Activated T-cell treated with anti-CD3 and anti-CD28 coated beads, Interleukin-2, amount 50 U/mL, for 72 hours (primary cell): ENCODE measurements at places on chromosomes 13 and 19. TPM values are rescaled to one million over a fixed set of nuclear protein-coding genes. Genes with fewer than 3 reads are reported as not detected.

Gene ZNF723
- total RNA-seq, result not detected

Gene TGFBR3L
- total RNA-seq, result 9.7 TPM

Gene CNFN
- 2.1 TPM for total RNA-seq

Gene POU2F2
- 56.0 TPM for total RNA-seq

Gene NFIX
- 2.2 TPM for total RNA-seq

Gene TMEM255B
- total RNA-seq, result 1.2 TPM

Gene PODNL1
- total RNA-seq, result not detected

Gene WTIP
- total RNA-seq, result 0.30 TPM

Gene ZNF480
- 10.0 TPM for total RNA-seq

Gene LILRB3
- 0.31 TPM for total RNA-seq

Gene RXFP2
- total RNA-seq, result not detected

Gene KCNRG
- 0.32 TPM for total RNA-seq

Gene ZNF610
- 3.7 TPM for total RNA-seq
